ENCODE measurements at places on chromosomes 16 and 17. TPM values are rescaled to one million over a fixed set of nuclear protein-coding genes. Genes with fewer than 3 reads are reported as not detected.

C17orf78 gene
- 0.54 TPM for polyA plus RNA-seq

SLC47A1 gene
- 26.4 TPM for polyA plus RNA-seq

FKBP10 gene
- 92.0 TPM for polyA plus RNA-seq

RASD1 gene
- 44.8 TPM for polyA plus RNA-seq

TP53TG3B gene
- not detected for polyA plus RNA-seq

C16orf54 gene
- polyA plus RNA-seq: 0.52 TPM

SLC16A6 gene
- 0.06 TPM for polyA plus RNA-seq

SLC2A4 gene
- 0.89 TPM for polyA plus RNA-seq

MYL11 gene
- polyA plus RNA-seq: 5.3 TPM

NME4 gene
- 543 TPM for polyA plus RNA-seq

CTRL gene
- polyA plus RNA-seq: 12.5 TPM

C16orf92 gene
- not detected for polyA plus RNA-seq

CCDC102A gene
- polyA plus RNA-seq: 13.1 TPM

ALDH3A1 gene
- polyA plus RNA-seq: 1.4 TPM

FNDC8 gene
- polyA plus RNA-seq: not detected

PRAC1 gene
- polyA plus RNA-seq: not detected

KIF19 gene
- 0.18 TPM for polyA plus RNA-seq
